ENCODE measurements at places on chromosomes 2 and 18.

DNA sequence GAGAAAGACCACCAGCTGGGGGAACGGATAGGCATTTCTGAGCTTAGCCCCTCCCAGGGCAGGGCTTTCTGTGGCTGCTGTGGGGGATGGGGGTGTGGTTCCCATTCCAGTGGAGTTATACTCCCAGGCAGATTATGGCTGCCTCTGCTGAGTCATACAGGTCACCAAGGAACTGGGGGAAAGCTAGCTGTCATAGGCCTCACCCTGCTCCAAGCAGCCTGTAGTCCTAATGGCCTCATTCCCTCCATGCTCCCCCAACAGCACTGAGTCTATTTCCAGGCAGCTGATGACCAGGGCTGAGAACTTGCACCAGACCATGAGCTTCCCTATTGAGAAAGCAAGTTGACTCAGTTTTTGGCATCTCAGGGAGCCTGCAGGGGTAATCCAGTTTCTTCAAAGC is 87.1 kb downstream of the GPR39 start:
- DNase-seq, result no peak

- no peak for DNase-seq
These were observed 154.6 kb downstream of the ANKRD36 start for GRCh38 chr2:97267411-97268074.

- DNase-seq, result no peak
These were observed 295.0 kb downstream of the RAD51AP2 start for GRCh38 chr2:17223211-17223610.

GRCh38 chr2:46365913-46366667 is 68.9 kb downstream of the EPAS1 start:
- no peak for DNase-seq

- no peak for DNase-seq
These were observed 6.6 kb upstream of the TMEM214 start for GRCh38 chr2:27025861-27026851.

GRCh38 chr2:230564805-230565779 is 147.6 kb upstream of the CAB39 start:
- DNase-seq, result no peak

- no peak for DNase-seq
These were observed 863.2 kb downstream of the SUCLG1 start for GRCh38 chr2:83595926-83596325.

DNA sequence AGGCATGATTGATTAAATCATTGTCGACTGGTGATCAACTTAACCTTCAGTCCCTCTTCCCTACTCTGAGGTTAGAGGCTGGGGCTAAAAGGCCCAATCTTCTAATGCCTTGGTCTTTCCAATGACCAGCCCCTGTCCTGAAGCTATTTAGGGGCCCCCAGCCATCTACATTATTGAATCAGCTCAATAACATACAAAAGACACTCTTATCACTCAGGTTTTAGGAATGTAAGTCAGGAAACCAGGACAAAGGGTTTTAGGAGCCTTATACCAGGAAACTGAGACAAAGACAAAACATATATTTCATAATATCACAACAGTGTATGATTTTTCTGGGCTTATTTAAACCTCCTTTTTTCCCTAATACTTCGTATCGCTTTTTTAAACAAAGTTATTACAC is 198.6 kb downstream of the RNF152 start:
- DNase-seq, result no peak

DNA sequence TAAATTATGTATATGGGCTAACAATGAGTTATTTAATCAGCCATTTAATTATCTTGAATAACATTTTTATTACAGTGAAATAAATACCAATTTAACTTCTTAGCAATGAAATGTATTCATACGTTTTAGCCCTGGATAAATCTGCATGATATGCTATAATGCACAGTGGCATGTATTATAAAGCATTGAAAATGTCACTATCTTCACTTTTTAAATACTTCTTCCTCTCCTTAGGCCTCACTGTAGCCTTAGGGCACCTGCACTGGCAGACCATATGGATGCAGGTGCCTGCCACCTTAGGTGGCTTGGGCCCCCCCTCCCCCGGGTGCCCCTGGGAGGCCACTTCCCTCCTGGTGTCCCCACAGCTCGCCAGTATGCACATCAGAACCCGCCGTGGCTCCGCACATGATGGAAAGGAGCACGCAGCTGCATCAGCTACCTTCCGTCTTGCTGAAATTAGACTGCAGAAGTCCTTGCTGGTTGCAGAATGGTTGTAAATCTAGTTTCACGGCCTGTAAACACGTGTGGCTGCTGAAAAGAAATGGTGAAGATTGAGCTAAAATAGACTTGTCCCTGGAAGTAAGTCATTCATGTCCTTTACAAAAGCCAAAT is 56.7 kb downstream of the ADI1 start:
- DNase-seq, result no peak

- no peak for DNase-seq
These were observed 237.7 kb downstream of the IRS1 start for GRCh38 chr2:226561962-226562361.

DNA sequence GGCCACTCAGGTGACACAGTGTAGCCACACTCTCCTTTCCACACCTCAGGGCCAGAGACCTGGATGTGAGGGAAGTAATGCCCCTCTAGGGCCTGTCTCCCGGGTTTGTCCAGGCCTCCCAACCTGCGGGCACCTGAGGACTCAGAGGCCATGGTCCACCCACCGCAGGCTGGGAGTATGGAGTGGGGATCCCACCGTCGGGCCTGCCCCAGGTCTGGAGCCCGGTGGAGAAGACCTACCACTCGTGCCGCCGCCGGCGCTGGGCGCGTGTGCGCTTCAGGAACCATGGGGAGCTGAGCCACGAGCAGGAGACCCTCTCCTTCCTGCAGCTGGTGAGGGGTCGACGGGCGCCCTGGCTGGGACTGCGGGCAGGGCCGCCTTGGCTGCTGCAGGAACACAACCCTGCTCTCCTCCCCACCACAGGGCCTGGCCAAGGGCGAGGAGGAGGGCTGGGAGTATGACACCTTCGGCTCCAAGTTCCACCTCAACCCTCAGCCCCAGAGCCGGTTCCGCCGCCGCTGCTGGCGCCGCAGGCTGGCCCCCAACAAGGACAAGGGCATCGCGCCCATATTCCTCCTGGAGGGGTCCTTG is 48.6 kb downstream of the FER1L5 start:
- DNase-seq, result no peak

DNA sequence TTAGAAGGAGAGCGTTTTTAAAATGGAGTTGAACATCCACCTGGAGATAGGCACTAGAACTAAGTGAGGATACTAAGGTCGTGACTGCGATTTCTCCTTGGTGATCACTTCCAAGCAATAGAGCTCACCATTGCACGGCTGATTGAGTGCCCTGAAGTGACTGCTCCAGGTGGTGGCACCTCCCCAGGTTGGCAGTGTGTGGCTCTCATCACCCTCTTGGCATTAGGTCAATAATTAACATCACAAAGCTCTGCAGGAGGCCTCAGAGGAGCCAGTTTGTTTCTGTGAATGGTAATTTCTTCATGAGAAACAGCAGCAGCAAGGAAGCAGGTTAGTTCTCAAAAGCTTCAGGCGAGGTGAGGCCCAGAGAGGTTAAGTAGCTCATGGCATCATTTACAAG is 259.6 kb downstream of the CLIP4 start:
- DNase-seq, result no peak

All from T follicular helper cell (primary cell).